ENCODE measurements at places on chromosomes 6 and 20.

GRCh38 chr6:42402184-42402583 lies 49.5 kb downstream of the TRERF1 start:
- H3K4me3 ChIP-seq = no peak overlapping the region
- peaks cover 2% of the 10 kb centered on the region for H3K36me3 ChIP-seq
- H3K27me3 ChIP-seq = no peaks in the 10 kb centered on the region

DNA sequence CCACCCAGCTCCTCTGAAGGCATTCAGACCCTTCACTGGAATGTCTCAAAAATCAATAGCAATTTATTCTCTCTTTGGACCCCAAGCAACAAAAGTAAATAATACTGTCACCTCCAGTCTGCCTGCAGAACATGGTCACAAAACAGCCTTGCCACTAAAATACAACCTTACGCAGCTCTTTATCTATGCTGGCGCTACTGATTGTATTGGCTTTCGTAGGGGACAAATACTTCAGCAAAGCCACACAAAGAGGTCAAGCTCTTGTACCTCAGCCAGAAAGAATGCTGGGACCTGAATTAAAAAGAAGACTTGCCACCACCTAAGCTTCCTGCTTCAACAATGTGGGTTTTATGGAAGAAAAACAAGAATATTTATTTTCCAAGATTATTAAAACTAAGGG lies 57.2 kb downstream of the PRKN start:
- DNase-seq = no peak
- no peaks in the 10 kb centered on the region for H3K27me3 ChIP-seq
- no peak overlapping the region for H3K27ac ChIP-seq
- no peak overlapping the region for H3K4me3 ChIP-seq
- no peaks in the 10 kb centered on the region for H3K36me3 ChIP-seq
- H3K4me1 ChIP-seq = no peaks in the 10 kb centered on the region

DNA sequence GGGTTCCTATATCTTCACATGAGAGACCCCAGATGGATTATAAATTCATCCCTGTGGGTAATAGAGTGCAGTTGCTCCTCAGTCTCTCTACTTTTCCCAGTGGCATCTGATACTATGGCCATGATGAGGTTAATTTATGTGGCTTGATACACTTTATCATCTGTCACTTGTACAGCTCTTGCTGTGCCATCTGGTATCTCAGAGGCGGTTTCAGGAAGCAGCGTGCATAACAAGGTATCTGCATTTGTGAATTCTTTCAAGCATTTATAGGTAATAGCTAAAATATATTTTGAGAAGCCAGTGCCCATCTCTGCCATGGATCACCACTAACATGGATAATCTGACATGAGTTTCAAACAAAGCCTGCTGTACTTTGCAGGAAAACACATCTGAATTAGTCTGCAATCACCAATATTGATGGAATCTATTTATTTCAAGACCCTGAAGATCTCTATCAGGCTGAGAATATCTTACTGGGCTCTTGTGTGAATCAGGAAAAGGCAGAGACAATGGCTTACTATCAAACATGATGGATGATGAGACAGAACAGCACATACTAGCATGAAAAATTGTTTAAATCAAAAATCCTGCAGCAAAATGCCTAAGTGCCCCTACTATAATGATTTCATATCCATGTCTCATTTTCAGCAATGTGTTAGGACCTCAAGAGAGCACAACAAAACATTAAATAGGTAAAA lies 548.7 kb upstream of the MAP3K7 start:
- no peaks in the 10 kb centered on the region for H3K36me3 ChIP-seq
- H3K4me3 ChIP-seq = no peak overlapping the region
- no peaks in the 10 kb centered on the region for H3K27me3 ChIP-seq
- no peaks in the 10 kb centered on the region for H3K4me1 ChIP-seq
- H3K27ac ChIP-seq = no peak overlapping the region
- DNase-seq = no peak

GRCh38 chr20:52242237-52243230 lies 51.0 kb upstream of the ZFP64 start:
- H3K36me3 ChIP-seq = no peaks in the 10 kb centered on the region
- H3K4me3 ChIP-seq = no peak overlapping the region
- no peaks in the 10 kb centered on the region for H3K4me1 ChIP-seq
- H3K27ac ChIP-seq = no peak overlapping the region
- H3K27me3 ChIP-seq = no peaks in the 10 kb centered on the region

DNA sequence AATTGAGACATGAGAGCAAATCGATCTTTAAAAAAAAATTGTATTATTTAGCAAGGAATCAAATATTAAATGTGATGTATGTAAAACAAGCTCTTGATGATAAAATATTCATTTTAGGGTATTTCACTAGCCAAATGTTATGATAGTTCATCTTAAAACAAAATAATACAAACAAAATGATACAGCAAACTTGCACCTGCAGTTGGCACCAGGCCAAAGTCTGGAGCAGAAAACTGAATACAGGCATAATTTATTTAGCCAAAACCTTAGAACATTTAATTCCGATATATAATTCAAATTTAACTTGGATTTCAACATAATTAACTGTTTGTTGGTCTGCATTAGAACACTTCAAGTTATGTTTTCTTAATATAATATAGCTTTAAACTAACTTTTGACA lies 60.9 kb downstream of the EPHA7 start:
- H3K4me3 ChIP-seq = no peak overlapping the region
- no peaks in the 10 kb centered on the region for H3K4me1 ChIP-seq
- H3K27ac ChIP-seq = no peak overlapping the region
- no peaks in the 10 kb centered on the region for H3K36me3 ChIP-seq
- DNase-seq = no peak
